LNCaP clone FGC (cell line): ENCODE measurements at places on chromosomes 7 and 10.

DNA sequence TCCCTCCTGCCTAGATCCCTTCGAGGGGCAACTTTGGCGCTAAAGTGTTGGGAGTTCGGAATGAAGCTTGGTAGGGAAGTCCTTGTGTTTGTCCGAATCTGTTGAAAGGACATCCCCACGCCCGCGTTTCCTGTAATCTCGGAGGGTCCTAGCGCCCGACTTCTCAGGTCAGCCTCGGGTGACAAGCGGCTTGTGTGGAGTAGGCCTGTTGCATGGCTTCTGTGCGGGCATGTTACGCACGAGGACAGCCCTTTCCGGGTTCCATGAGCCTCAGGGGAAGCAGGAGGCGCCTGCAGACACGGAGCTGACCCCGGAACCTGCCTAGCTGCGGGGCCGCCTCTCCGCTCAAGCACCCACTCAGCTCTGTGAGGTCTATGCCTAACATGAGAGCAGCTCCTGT is 28.4 kb upstream of the AP5Z1 start:
- no peak for DNase-seq

DNA sequence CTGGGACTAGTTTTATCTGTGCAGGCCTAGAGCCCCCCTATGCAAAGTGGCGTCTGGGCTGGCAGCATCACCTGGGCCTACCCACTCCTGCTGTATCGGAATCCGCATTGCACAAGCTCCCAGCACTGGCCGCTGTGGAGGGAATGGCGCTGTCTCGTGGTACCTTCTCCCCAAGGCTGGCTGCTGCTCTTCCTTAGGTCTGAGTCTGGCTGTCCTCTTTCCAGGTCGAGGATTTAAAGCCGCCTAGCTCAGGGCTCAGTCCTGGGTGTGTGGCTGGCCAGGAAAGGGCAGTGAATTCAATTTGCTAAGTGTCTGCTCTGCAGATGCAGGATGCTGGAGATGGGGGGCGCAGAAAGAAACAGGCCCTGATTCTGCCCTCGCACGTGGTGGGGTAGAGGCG is 44.7 kb downstream of the MGMT start:
- no peak for DNase-seq

DNA sequence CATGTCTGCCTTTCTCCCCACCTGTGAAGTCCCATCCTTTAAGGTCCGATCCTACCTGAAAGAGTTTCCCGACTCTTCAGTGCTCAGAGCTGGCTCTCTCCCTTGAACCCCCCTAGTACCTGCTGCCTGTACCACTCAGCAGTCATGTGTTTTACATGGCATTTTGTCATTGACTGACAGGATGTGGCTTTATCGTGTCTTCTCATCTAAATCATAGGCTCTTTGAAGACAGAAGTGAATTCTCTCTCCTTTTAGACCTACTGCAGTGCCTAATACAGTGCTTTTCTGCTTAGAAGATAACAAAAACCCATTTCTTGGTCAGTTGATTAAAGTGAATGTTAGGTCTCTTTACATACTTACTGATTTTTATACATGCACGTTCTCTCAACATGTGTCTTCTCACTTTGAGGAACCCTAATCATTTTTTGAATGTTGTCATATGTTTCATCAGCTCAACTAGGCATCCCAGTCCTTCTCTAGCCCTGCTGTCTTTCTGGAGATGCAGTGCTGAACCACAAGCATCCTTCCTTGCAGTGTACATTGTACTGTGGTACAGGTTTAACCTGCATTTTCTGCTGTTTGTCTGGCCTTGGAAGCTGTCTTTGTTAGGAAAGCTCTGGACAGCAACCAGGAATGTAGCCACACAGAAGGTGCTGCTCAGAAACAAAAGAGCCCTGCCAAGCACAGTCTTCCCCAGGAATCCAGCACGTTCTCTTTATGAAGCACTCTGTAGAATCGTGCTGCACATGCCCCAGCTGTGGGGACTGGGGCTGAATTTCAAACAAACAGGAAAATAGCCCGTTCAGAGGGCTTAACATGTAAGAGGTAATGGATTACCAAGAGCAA is 28.1 kb upstream of the LRRC4 start:
- DNase-seq: no peak

DNA sequence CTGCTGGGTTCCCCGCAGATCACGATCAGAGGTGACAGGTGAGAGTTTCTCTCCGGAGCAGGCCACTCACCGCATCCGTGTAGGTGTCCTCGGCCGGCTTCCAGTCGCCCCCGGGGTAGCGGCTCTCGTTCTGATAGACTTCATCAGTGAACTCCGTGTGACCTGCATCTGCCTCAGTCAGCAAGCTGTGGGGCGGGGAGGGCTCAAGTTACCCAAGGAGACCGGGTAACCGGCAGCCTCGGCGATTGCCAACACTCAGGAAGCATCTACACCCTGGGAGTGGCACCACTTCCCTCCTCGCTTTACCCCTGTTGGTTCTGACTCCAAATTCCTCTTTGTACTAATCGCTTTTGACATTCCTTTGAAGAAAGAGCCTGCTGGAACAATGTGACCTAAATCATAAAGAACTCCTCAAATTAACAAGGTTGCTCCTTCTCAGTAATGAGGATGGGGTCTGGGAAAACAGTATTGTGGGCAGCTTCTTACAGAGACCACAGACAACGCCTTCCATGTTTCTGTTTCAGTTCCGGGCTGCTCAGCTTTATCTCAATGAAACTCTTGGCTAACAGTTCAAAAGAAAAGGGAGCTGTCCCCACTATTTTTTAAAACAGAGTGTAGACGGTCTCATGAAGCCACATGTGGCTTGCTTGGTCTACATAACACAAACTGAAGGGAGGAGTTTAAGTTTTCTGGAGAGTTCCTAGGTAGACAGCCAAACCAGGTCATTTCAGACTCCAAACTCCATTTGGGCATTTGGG is 118.1 kb downstream of the MYOF start:
- no peak for DNase-seq

DNA sequence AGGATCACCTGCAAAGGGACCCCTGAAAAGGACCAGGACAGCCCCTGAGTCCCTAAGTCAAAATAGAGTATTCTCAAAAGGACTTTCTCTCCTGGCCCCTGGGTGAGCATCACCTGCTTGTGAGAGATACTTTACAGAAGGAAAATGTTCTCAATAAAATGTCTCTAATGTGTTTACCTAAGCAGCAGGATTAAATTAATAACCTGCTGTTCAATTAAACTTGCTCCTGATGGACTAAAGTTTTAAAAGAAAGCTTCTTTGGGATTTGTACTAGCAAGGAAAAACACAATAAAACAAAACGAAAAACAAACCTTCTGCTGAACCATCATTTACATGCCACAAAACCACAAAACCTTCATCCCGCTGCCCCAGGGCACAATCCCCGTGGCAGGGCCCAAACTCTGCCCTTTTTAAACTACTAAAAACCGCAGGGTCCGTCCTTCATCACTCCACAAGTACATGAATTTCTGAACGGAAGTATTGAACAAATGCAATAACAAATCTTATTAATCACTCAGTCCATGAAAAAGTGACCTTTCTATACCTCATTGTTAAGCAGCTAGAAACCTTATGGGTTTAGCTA is 197.7 kb downstream of the TCERG1L start:
- peak; percentile 74 for DNase-seq

- no peak for DNase-seq
These were observed 11.1 kb upstream of the ARID5B start for GRCh38 chr10:61890430-61890829.

- no peak for DNase-seq
These were observed 29.3 kb downstream of the KMT2C start for GRCh38 chr7:152406491-152406890.

- DNase-seq: no peak
These were observed 445 bp upstream of the ATRNL1 start for GRCh38 chr10:115092555-115093285.

DNA sequence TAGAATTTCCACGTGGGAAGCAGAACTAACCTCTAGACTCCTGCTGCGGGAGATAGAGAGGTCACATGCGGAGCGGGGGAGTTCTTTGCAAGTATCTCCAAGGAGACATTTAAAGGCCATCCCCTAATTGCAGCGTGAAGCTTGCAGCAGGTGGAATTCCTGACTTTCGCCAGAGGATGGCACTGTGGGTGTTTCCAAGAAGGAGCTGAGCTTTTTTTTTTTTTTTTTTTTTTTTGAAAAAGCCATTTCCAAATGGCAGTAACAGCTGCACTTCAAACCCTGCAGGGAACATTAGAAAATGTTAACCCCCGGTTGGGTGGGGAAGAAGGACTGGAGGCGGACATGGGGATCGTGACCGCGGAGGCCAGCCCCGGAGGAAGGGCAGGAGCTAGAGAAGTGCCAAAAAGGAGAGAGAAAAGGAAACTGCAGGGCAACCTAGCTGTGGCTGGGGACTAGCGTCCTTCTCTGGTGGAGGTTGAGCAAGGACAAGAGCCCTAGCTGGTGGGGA is 487.7 kb downstream of the TYW1 start:
- DNase-seq: peak; percentile 40

DNA sequence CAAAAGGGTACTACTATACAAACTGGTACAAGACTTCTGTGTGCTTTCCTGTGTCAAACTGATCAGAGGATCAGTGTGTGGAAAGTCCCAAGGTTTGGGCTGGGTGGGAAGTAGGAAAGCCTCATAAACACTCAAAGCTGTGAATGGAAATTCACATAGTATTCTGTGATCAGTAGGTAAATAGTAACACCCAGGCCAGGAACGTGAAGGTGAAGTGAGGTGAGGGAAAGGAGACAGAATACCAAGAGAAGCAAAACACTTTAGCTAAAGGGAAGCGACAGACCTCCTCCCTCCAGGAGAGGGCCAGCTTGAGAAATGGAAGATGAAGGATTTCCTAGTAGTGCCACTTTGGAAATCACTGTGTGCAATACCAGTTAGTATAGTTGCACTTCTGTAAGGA is 451.9 kb downstream of the KCNMA1 start:
- peak; percentile 7 for DNase-seq

- no peak for DNase-seq
These were observed 3.2 kb upstream of the LIPF start for GRCh38 chr10:88661018-88661417.

DNA sequence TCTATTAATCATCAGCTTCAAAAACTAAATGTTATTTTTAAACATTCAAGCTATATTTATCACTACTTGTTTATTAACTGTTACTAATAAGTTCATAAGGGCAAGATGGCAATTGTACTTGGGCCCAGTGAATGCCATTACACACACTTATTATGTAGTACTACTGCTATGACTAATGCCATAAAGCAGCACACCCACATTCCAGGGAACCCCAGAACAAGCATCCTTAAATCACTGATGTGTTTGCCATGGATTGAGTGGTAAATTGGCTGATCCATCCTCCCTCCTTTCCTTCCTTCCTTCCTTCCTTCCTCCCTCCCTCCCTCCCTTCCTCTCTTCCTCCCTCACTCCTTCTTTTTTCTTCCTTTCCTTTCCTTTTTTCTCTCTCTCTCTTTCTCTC is 37.4 kb upstream of the RSU1 start:
- DNase-seq: no peak

DNA sequence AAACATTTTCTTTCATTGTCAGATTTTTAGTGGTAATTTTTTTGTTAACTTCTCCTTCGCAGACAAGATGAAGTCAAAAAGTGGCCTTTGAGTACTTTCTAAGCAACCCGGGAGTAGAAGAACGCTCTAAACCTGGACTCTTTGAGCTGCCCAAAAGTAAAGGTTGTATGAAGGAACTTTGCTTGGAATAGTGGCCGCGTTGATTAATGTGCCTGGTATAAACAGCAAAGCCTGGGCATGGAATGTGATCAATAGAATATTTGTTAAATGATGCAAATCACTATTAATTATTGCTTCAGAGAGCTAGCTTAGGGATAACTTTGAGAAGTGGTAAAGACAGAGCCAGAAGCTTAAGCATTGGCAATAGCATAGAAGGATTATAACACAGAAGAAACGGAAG is 475.1 kb upstream of the ANKRD30A start:
- no peak for DNase-seq

GRCh38 chr7:133703547-133703946 is 423.6 kb upstream of the LRGUK start:
- no peak for DNase-seq

DNA sequence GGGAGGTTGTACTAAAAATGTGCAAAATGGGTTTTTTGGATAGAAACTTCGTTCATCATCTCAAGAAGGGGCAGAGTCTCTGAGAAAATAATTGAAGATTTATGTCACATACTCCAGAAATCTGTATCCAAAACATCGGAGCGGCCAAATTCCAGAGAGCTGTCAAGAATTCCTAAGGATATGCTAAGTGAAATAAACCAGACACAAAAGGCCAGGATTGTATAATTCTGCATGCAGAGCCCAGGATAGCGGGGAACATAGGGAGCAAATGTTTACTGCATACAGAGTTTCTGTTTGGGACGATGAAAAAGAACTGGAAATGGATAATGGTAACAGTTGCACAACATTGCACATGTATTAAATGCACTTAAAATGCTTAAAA is 224.2 kb upstream of the AUTS2 start:
- no peak for DNase-seq

DNA sequence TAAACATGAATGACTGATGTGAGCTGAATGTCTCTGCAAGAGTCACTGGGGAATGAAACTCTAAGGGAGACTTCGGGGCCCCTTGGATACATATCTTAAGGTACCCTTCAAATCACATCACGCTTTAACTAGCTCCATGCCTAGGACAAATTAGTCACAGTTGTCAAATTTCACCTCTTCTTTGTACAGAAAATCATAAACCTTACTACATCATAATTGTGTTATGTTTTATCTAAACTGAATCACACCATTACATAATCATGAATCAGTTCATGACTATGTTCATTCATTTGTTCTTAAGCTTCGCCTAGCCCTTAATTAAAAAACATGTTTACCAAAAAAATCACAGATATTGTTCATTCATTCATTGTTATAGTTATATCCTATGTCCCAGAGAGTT is 2.1 kb upstream of the SLC13A1 start:
- DNase-seq: no peak

GRCh38 chr7:105849122-105849855 is 27.1 kb downstream of the ATXN7L1 start:
- no peak for DNase-seq

DNA sequence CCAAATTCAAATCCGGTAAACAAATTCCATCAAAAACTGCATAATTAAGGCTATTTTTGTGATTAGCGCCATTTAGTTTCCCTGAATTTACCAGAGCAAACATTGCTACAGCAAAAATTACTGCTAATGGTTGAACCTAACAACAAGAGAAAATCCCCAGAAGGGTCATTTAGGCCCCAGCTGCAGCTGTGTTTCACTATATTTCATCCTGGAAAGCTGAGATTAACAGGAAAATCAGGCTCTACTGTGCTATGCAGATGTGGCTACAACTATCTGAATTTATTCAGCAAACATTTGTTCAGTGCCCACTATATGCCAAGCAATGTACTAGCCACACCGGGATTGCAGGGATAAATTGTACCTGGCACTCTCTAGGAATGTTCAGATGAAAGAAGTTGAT is 104.0 kb downstream of the PON1 start:
- DNase-seq: no peak

GRCh38 chr10:48462482-48463020 is 142.3 kb downstream of the ARHGAP22 start:
- no peak for DNase-seq
